ENCODE measurements at places on chromosomes 5 and 9.

DNA sequence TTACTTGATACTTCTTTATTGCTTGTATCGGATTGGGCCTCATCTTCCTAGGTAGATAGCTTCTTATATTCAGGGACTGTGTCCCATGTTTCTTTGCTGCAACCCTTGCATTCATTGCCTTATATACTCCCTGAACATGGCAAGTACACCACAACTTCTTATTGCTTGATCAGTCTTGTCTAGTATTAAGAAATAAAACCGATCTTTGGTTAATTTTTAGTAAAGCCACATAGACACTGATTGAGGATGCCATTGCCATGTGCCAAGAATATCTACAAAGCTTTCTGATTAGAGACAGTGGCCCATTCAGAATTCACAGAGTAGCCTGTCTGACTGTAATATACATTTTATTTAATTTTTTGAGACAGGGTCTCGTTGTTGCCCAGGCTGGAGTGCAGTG lies 34.7 kb upstream of the ANKRD55 start:
- no peak for DNase-seq

GRCh38 chr9:22657713-22658112 lies 211.1 kb downstream of the DMRTA1 start:
- DNase-seq = no peak

- DNase-seq = no peak
Measured at GRCh38 chr9:105296877-105297287, 52.4 kb downstream of the SLC44A1 start.

GRCh38 chr9:19154135-19154612 lies 26.9 kb upstream of the PLIN2 start:
- DNase-seq = no peak

GRCh38 chr9:29228558-29228957 lies 1655.3 kb upstream of the C9orf72 start:
- no peak for DNase-seq

DNA sequence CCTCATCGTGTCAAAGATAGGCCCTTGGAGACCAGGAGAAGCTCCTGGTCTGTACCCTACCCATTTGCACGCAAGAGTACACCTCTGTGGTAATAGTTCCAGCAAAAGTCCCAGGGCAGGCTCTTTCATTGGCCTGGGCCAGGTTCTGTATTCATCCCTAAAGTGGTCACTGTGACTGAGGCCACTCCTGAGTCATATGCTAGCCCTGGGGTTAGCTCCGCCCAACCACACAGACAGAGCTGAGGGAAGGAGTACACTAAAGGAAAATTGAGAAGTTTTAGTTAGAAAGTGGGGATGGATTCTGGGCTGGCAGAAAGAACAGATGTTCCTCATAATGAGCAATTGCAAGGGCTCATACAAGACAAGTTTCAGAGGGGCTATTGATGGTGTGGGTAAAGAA lies 206.7 kb downstream of the ARHGAP26 start:
- DNase-seq = no peak

- no peak for DNase-seq
Measured at GRCh38 chr5:91938441-91938840, 555.3 kb upstream of the ARRDC3 start.

- no peak for DNase-seq
Measured at GRCh38 chr5:137036640-137037039, 462.5 kb downstream of the SPOCK1 start.

DNA sequence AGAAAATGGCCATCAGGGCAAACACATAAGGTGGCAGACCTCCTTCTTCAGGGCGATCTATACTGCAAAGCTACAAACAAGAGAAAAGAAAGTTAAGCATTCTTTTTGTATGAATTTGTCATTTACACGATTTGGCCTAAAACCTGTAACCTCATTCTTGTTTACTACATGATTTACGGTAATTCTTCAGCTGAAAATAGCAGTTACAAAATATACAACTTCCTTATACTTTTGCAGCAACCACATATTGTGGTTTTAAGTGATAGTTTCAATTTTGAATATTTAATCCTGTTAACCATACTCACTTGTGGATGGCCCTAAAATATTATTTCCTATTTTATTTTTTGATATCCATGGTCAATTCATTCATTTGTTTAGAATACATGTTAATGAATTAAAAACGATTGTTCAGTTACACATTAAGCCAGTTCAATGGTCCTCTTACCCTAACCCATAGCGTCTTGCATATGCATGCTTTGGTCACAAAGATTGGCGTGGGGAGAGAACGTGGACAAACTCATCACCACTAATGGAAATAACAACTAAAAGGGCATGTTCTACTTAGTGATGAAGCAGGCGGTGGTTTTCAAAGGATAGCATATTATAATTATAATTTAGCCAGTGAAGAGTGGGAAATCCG lies 16.6 kb downstream of the TUT7 start:
- no peak for DNase-seq

- no peak for DNase-seq
Measured at GRCh38 chr5:87022415-87022814, 245.3 kb upstream of the RASA1 start.

DNA sequence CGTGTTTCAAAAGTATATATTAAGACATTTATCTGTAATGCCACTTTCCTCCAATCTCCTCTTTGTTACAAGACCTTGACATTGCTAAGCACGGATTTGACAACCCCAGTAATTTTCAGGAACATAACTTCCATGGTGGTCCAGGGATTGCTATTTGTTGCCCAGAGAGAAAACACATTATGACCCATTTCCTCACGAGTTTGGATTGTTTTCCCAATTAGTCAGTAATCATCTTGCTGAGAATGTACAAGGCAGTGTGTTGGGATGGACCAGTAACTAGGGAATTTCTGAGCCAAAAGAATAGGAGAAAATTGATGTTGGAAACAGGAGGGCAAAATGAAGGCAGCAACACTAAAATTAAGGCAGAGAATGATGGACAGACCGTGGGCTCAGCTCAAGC lies 574.1 kb downstream of the EBF1 start:
- no peak for DNase-seq

- no peak for DNase-seq
Measured at GRCh38 chr5:68000805-68001204, 214.8 kb upstream of the PIK3R1 start.

GRCh38 chr9:113949571-113950078 lies 73.5 kb downstream of the ZNF618 start:
- DNase-seq = no peak

- DNase-seq = no peak
Measured at GRCh38 chr5:1490376-1490775, 33.4 kb downstream of the LPCAT1 start.

DNA sequence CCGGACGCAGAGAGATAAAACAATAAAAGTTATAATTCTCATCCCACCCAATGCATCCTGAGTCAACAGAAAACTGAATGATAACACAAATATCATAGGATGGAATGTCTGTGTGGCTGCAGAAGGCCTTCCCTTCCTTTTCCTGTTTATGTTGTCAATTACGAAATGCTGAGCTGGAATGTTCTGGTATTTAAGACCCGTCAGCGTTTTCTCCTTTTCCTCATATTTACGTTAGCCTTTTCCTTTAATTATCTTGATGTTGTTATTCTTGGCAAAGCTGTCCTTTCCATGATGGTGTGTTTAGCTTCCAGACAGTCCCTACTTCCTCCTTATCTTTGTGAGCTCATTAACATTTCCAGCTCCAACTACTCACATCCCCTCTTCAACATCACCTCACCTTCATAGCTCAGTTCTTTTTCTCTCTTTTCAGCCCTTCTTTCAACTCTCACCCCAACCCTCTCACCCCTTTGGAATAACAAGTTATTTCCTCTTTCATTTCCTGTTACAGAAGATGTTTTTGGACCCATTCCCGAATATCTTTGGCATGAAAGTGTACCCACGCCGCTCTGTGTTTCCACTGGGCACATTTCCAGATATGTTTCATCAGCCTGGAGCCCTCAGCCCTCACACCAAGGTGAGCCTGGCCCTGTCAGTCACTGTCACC lies 221.6 kb downstream of the NR2F1-AS1 start:
- DNase-seq = no peak

- DNase-seq = no peak
Measured at GRCh38 chr9:98085944-98086343, 29.4 kb downstream of the NANS start.

- no peak for DNase-seq
Measured at GRCh38 chr5:75335486-75335885, 1.5 kb upstream of the HMGCR start.

DNA sequence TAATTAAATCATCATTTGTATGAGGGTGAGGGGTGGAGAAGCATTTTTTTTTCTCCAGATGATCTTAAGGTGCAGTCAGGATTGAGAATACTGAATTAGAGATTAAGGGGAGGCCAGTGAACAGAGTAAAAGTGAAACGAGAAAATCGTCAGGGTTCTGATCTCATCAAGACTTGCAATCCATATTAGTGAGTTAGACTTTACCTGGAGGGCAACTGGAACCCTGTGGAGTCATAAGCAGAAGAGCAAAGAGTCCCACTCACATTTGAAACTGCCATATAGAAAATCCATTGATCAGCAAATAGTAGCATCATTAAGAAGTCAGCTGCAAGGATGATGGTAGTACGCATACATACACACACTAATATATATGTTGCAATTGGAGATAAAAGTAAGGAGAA lies 466.2 kb upstream of the PAPPA start:
- DNase-seq = no peak

GRCh38 chr9:80491086-80491696 lies 919.4 kb downstream of the TLE4 start:
- DNase-seq = no peak

All from GM12864 (cell line).